ENCODE measurements at places on chromosomes 3 and 15.

DNA sequence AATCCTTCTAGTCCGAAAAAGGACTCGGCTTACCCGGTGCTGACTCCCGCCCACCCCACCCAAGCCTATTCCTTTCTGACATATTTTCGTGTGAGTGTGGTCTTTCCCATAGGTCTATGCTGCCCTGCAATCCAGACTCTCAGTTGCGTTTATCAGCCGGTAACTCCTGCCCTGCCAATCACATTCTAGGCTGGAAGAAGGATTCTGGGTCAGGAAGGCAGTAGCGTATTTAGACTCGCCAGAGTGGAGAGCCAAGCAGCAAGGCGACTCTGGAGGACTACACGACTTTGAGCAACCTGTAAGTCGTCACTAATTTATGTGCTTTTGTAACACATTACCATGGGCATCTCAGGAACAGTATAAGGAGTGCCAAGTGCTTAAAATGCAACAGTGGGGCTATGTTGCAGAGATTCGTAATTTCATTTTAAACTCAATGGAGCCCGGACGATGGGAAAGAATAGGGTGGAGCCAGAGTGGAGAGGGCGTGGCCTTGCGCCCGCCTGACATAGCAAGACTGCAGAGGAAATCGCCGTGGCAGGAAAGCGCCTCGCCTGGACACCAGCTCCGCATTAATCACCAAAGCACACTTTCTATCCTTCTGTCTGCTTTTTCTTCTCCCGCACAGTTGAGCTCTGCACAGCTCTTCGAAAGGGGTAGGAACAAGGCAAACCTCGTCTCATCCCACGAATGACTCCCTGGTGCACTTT lies 1044.2 kb downstream of the AGBL1 start:
- H3K27ac ChIP-seq: no peak overlapping the region
- no peaks in the 10 kb centered on the region for H3K27me3 ChIP-seq
- H3K4me3 ChIP-seq: no peak overlapping the region
- H3K36me3 ChIP-seq: no peaks in the 10 kb centered on the region
- DNase-seq: no peak
- H3K4me1 ChIP-seq: no peaks in the 10 kb centered on the region

DNA sequence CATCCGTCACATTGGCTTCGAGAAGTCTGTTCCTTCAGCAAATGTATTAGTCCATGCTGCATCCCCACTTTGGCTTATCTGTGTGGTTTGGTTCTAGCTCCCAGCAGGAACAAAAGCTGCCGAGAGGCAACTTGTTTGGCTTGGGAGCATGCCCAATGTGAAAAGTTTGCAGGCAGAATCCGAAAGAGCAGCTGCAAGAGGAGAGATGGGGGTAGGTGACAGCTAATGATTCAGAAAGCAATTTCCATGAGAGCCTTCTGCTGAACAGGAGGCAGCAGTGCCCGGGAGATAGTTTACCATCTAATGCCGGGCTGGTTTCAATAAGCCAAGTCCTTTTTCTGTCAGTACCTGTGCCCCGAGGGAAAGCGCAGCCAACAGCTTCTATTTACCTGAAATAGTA lies 60.2 kb downstream of the GRM7 start:
- H3K27me3 ChIP-seq: no peaks in the 10 kb centered on the region
- H3K4me3 ChIP-seq: no peak overlapping the region
- DNase-seq: no peak
- no peaks in the 10 kb centered on the region for H3K4me1 ChIP-seq

- no peaks in the 10 kb centered on the region for H3K4me1 ChIP-seq
- H3K27me3 ChIP-seq: no peaks in the 10 kb centered on the region
- no peak overlapping the region for H3K27ac ChIP-seq
- H3K4me3 ChIP-seq: no peak overlapping the region
Observed at GRCh38 chr3:21682206-21682605, 68.8 kb downstream of the ZNF385D start.

DNA sequence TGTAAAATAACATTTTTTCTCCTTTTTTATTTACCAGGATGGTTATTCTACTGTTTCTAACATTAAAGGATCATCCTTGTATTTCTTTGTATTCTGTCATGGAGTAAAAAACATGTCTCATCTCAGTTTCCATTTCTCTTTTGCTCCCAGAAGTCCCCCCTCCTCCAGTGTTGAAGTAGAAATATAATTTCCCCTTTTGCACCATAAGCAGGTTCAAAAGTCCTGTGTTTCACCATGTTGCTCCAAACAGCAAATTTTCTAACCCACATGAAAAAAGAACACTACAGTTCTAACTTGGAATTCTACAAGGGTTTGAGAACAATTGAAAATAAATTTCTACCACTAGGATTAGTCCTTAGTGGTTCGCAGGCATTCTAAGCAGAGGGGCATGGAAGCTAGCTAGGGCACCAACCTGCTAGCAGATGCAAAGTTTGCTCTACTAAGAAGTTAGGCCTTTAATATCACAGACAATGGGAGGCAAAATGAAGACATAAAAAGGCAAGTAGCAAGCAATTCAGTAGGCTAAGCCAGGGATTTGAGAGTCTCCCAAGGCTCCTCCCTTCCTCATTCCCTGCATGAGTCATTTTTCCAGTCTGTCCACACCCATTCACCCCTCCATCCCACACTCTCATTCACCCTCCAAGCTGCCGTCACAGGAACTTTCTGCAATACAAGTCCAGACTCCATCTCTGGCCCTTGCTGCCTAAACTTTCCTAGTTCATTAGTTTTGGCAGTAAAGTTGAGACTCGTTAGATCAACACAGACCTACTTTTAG lies 2.3 kb upstream of the MBNL1 start:
- peak overlapping the region; percentile 94 for H3K27ac ChIP-seq

DNA sequence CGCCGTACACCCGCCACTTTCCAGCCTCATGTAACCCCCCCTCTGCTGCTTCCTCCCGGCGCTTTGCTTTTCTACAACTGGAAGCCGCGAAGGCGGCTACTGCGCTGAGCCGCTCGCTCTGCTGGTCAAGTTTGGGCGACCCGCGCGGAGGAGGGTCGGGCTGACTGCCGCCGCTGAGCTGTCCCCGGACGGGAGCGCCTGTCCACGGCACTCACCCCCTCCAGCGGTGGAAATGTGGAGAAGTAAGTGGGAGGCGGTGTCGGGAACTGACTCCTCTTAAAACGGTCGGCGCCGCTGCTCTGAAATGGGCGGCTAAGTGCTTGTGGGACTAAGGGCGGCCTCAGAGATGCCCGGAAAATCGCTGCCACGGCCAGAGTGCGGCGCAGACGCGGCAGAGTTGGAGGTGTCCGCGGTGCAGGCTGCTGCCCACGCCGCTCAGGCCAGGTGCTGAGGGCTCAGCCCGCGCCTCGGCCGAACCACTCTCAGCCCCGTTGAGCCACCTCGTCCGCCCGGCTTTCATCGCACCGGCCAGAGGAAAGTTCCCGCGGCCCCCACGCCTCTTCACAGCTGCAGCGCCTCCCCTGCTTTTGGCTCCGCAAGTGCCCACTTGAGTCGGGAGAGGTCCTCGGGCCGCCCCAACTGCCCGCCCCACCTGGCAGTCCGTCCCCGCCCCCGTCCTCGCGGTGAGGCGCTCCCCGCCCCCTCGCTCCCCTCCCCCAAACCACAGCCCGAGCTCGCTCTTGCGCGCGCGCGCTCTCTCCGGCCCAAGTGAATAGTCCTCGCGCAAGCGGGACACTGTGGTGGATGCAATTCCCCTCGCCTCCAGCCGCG lies at the start of gene EPHA6:
TSS of gene EPHA6 (plus strand) at position 775 of the 831 bp plus-strand sequence.
- H3K27me3 ChIP-seq: peaks cover 36% of the 10 kb centered on the region
- no peak within 1 kb of the TSS for H3K27ac ChIP-seq
- DNase-seq: peak; percentile 2

DNA sequence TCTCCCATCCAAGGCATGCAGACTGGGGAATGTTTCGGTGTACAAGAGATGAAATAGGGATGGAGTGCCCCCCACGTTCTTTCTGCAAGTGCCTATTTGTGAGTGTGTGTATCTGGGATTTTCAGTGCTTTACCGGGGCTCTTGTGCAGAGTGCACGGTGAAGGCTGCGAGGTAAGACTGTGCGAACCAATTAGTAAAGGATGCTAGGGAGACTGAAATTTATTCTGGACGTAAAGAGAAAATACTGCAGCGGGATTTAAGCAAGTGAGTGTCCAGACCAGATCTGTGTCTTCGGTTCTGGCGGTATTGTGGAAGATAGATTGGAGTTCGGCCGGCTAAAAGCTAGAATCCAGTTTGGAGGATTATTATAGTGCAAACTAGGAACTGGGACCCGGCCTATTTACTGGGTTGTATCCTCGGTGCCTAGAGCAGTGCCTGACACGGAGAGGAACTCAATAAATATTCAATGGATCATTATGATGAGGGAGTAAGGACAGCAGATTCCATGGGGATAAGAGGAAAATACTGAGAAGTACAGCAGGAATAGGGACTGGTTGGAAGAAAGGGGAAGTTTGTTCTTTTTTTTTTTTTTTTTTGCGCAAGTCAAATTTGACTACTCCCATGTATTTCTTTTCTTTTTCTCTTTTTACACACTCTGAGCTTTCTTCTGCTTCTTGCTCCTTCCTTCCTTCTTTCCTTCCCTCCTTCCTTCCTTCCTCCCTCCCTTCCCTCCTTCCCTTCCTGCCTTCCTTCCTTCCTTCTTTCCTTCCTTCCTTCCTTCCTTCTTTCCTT lies 580 bp upstream of the MAGEF1 start:
- peaks cover 2% of the 10 kb centered on the region for H3K27me3 ChIP-seq
- H3K27ac ChIP-seq: peak overlapping the region; percentile 63
- peaks cover 29% of the 10 kb centered on the region for H3K4me1 ChIP-seq
- H3K36me3 ChIP-seq: peaks cover 25% of the 10 kb centered on the region
- peak overlapping the region; percentile 90 for H3K4me3 ChIP-seq

DNA sequence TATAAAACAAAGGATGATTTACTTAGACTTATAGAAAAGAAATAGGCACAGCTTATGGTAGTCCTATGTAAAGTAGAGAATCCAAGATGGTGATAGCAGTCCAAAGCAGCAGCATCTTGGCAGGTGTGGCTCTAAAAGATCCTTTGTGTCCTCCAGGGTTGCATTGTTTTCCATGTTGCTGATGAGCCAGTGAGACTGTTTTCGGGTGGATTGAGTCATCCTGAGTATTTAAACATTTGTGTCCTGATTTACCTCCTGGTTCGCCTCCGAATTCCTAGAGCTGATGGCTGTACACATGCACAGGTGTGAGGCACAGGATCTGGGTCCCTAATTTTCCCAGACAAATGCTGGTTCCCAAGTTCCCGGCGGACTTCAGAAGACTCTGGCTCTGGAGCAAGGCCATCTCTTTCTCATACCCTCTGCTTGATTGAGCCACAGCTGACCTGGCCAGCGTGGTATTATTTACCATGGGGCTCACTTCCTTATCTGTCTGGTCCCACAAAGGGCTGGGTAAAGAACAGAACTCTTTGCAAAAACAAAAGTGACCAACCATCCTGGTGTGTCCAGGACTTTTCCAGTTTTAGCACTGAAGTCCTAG lies 51.0 kb downstream of the ARNT2 start:
- H3K4me1 ChIP-seq: peaks cover 8% of the 10 kb centered on the region
- H3K27ac ChIP-seq: no peak overlapping the region
- H3K36me3 ChIP-seq: no peaks in the 10 kb centered on the region
- no peak for DNase-seq
- H3K27me3 ChIP-seq: peaks cover 8% of the 10 kb centered on the region

- no peak overlapping the region for H3K4me3 ChIP-seq
- H3K4me1 ChIP-seq: peaks cover 11% of the 10 kb centered on the region
- no peak overlapping the region for H3K27ac ChIP-seq
- H3K27me3 ChIP-seq: no peaks in the 10 kb centered on the region
- DNase-seq: no peak
- peaks cover 5% of the 10 kb centered on the region for H3K36me3 ChIP-seq
Observed at GRCh38 chr15:33716025-33716424, 252.3 kb upstream of the CHRM5 start.

- H3K27me3 ChIP-seq: no peaks in the 10 kb centered on the region
- no peaks in the 10 kb centered on the region for H3K36me3 ChIP-seq
- no peak for DNase-seq
- no peak overlapping the region for H3K27ac ChIP-seq
- no peaks in the 10 kb centered on the region for H3K4me1 ChIP-seq
Observed at GRCh38 chr3:61981060-61981459, 392.3 kb downstream of the FEZF2 start.

- H3K36me3 ChIP-seq: no peaks in the 10 kb centered on the region
- no peak overlapping the region for H3K4me3 ChIP-seq
- no peak overlapping the region for H3K27ac ChIP-seq
- H3K4me1 ChIP-seq: peaks cover 2% of the 10 kb centered on the region
- peaks cover 4% of the 10 kb centered on the region for H3K27me3 ChIP-seq
Observed at GRCh38 chr3:124812291-124813265, 74.6 kb downstream of the ITGB5 start.

DNA sequence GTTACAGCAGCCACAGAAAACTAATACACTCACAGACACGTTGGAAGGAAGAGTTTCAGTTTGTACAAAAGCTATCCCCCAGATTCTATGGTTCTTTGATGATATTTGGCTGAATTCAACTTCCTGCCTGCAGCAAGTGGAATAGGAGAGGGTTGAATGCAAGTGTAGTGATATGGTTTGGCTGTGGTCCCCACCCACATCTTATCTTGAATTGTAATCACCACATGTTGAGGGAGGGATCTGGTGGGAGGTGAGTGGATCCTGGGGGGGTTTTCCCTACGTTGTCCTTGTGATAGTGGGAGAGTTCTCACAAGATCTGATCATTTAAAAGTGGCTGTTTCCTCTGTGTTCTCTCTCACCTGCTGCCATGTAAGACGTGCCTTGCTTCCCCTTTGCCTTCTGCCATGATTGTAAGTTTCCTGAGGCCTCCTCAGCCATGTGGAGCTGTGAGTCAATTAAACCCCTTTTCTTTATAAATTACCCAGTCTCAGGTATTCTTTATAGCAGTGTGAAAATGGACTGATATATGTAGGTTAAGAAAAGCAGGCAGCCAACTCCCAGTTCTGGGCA lies 29.8 kb downstream of the NMNAT3 start:
- H3K27me3 ChIP-seq: no peaks in the 10 kb centered on the region
- DNase-seq: no peak
- H3K27ac ChIP-seq: no peak overlapping the region
- H3K36me3 ChIP-seq: peaks cover 4% of the 10 kb centered on the region

Data from activated naive CD8-positive, alpha-beta T cell treated with anti-CD3 and anti-CD28 coated beads, Interleukin-2, amount 50 U/mL, for 24 hours (primary cell).